ENCODE measurements at places on chromosomes 1 and 21.

DNA sequence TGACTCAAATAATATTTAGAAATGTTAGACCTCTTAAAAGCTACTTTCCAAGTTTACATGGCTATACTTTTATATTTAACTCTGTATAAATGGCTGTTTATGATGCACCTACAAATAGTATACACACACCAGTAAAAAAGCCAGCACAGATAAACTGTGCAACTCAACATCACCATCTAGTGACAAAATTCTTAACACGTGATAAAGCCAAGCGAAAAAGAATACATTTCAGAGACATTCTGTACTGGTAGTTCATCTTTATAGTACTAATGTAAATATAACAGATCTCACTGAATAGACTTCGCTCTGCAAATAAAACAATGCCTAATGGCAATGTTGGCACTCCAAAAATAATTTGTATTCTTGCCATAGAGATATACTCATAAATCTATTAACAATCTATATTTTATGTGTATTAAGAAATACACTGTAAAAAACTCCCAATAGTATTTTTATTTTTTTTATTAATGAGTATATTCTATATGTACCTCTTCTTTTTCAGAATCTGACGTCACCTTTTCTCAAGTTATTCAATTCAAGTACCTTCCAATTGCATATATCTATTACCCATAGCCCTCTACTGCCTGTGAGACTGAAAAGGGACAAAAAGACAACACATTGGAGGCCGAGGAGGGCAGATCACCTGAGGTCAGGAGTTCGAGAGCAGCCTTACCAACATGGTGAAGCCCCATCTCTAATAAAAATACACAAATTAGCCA is 100.2 kb downstream of the DPYD start:
- DNase-seq, result no peak

GRCh38 chr1:155976913-155977689 is 1.2 kb downstream of the ARHGEF2 start:
- no peak for DNase-seq

- no peak for DNase-seq
Measured at GRCh38 chr1:14255233-14255632, 343.3 kb upstream of the KAZN start.

- DNase-seq, result no peak
Measured at GRCh38 chr1:246533371-246533905, 26.4 kb upstream of the SMYD3 start.

DNA sequence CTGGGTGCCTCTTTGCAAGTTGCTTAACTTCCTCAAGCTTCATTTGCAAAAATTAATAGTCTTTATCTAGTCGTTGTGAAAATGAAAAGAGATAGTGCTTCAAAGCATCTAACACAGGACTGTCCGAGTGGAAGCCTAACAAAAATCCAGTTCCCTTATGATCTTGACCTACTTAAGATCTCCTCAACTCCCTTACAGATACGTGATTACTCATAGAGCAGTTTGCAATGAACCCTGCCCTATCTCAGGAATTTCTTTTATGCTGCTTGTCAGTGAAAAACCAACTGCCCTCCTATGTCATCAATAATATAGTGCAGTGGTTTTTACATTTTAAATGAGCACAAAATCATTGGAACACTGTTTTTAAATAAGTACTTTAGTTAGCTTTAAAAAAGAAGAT is 314.3 kb downstream of the BACH1 start:
- no peak for DNase-seq

DNA sequence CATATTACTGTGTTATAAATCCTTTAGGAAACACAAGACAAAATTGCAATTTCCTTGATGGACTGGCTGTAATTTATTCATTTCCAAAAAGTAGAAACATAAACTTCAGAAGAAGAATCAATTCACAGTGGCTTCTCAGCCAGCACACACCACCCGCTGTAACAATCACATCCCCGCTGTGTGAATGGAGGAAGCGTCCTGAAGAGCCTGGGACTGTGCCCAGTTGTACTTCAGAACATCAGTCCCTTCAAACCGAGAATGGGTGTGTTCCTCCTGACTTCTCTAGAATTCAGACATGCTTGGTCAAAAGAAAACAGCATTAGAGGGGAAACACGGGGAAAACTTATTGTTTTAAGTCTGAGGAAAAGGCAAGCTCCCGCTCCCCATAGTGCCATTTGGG is 28.8 kb upstream of the CD84 start:
- no peak for DNase-seq

DNA sequence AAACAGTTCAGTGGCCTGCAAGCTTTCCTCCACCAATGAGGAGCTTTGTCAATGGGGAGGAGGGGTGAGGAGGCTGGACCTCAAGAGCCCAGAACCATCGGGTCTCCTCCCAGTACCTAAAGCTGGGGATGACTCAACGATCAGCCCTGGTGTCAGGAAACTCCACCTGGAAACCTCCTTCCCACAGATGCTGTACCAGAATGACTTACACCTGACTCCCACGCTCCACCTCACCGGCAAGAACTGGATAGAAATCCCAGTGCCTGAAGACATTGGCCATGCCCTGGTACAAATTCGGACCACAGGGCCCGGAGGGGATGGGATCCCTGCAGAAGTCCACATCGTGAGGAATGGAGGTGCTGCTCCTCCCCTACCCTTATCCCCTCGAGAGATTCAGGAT is 11.4 kb downstream of the TMEM81 start:
- no peak for DNase-seq

DNA sequence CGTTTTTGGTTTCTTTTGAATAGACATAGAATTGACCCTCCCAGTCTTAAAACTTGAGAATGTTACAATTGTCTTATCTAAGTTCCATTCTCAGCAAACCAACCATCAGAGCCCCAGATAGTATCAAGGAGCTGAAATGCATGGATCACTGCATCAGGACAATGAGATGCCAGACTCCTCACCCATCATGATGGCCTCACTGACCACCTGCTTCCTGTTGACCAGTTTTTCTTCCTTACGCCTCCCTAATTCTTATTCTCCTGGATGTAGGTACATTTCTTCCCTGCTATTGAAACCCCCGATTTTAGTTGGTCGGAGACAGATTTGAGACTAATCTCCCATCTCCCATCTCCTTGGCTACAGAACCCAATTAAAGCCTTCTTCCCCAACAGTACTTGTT is 17.7 kb downstream of the MATN1 start:
- no peak for DNase-seq

GRCh38 chr1:24905355-24905978 is 24.6 kb downstream of the RUNX3 start:
- peak; percentile 3 for DNase-seq

DNA sequence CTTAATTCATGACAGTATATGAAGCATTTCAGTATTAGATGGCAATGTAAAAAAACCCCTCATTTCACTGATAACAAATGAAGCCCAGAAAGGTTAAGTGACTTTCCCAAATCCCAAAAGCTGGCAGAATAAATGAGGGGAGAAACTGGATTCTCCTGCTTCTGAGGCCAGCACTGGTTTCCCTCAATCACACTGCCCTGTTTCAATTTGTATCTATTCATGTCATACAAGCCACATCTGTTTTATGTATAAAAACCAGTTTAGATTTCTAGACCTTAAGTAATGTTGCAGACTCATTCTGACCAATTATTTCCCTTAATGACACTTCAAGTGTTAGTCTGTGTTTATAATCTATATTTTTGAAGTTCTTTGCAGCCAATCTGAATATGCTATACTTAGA is 16.8 kb downstream of the PLPPR4 start:
- DNase-seq, result no peak

GRCh38 chr1:3422638-3423037 is 31.8 kb upstream of the ARHGEF16 start:
- DNase-seq, result no peak

DNA sequence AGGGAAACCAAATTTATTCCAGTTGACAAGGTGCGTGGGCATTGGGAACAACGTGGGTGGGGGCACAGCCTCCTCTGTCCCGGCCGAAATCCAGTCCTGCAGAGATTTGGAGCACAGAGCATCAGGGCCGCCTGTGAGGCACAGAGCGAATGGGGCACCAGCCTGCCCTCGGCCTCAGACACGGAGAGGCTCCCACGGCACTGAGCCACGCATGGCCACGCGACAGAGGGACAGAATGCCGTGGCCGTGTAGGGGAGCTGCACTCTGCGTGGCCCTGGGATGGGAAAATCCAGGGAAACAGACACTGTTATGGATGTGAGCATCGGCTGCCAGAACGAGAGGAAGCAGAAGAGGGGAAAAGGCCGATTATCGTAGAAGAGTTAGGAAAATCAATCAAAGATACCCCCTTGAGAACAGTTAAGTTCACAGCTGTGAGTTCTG is 13.5 kb upstream of the C1orf159 start:
- no peak for DNase-seq

DNA sequence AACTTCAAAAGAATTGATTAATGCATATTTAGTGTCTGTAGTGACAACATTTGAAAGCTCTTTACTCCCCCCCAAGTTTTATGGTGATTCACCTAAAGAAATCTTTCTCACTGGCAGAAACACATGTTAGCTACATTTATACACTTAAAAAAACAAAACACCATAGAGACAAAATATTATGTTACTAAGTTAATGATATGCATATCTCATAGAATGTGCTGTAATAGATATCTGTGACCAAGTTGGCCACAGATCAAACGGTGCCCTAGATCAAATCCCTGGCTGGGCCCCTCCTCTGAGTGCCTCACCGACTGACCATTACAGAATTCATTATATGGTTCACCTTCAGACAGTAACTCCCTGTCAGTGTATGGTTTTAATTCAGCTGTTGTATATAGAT is 322.1 kb upstream of the LYPLAL1 start:
- DNase-seq, result no peak

DNA sequence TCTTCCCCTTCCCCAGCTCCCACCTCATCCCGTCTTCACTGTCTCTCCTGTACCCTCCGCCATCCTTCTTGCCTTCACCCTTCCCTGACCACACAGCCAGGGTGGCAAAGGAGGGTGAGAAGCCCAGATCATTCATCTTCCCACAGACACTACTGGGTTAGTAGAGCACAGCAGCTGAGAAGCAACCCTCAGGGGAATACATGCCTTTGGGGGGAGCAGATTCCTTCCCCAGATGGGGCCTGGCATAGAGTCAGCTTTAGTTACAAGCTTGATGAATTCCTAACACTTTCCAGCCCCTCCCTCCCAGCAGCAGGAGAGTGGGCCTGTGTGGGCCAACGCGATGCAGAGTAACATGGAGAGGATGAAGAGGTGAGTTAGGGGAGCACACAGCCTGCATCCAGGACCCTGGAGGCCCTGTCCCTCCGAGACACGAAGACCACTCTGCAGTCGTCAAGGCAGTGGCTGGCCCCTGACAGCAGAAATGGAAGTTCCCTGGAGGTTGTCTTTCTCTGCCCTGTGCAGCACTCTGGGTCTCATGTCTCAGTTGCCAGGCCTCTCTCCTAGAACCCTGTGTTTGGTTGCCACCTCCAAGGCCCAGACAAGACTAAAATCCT is 8.8 kb upstream of the BTG2 start:
- no peak for DNase-seq

DNA sequence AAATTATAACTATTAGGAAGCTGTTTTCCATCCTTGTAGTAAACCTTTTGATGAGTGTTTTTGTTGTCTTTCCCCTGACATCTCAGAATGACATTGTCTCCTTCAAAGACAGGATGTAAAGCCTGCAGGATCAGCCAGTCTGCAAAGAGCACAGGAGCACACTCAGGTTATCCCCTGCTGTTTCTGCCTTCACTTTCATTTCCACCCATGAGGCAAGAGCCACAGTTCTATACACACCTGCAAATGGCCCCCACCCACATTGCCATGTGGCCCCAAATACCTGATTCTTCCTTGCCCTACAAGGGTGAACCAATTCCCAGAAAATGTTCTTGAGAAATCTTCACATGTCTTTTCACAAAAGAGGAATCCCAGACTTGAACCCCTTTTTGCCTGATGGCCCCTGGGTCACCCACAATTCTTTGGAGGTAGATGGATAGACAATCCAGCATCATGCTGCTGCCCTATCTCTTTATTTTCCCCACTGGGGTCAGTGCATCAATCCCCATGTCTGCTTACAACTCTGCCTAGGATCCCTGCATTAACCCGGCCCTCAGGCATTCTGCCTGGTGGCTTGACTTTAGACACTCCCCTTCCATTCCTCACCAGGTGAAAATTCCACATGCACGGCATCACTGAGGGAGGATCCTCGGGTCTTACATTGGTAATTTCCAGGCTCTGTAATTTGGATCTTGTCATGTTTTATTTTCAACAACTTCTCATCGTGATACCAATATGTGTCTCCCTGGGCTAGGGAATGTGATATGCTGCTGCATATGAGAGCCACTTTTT is 2.6 kb downstream of the FCRL3 start:
- DNase-seq, result no peak

DNA sequence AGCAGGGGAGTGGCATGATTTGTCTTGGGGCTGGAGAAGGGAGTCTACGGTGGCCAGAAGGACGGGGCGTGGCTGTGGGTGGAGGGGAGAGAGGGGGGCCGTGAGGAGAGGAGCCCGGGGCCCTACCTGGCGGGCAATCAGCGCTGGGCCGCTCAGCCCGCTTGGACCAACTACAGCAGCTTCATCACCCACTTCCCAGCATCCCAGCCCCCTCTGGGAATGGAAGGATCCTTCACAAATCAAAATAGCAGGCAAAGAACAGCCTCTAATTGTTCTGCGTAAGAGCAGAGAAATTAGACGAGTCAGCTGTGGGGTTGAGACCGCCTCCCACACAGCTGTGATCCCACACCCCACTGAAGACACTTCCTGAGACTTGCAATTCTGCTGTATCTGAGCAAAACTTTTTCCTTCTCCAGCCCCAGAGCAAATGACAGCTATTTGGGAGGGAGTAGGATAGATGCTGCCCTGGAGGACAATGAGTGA is 43.5 kb downstream of the OPRD1 start:
- no peak for DNase-seq

DNA sequence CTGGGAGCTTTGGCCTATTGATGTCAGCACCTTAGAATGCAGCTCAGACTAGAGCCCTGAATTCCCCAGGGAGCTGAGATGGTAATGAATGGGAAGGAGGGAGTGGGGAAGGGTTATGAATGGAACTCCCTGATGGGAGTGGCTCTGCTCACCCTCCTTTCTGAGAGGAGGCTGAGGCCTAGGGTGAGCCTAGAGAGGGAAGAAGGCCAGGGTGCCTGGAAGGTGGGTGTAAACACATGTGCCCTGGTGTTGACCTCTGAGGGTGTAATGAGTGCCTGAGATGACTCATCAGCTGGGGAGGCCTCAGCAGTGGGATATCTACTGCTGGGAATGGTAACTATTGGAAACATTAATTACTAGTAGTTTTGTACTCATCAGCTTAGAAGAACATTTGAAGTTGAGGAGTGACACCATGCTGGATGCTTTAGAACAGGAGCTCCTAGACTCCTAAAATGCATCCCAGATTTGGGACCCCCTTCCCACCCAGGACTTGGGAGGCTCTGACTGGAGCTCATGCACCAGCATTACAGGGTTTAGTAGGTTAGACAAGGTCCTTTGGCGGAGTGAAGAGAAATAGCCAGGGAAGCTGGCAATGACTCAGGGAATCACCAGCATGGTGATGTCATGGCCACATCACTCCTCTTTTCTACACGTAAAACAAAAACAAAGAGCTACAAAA is 16.0 kb upstream of the PIGV start:
- peak; percentile 40 for DNase-seq

- no peak for DNase-seq
Measured at GRCh38 chr1:156711011-156711817, 5.8 kb upstream of the CRABP2 start.

GRCh38 chr1:59397139-59397858 is 100.4 kb downstream of the FGGY start:
- DNase-seq, result no peak
